Activated CD8-positive, alpha-beta memory T cell treated with anti-CD3 and anti-CD28 coated beads for 1 hour (primary cell): ENCODE measurements at places on chromosomes 4 and X.
A peak's percentile ranks its signal among the peaks of the same experiment; 100 is the strongest.

DNA sequence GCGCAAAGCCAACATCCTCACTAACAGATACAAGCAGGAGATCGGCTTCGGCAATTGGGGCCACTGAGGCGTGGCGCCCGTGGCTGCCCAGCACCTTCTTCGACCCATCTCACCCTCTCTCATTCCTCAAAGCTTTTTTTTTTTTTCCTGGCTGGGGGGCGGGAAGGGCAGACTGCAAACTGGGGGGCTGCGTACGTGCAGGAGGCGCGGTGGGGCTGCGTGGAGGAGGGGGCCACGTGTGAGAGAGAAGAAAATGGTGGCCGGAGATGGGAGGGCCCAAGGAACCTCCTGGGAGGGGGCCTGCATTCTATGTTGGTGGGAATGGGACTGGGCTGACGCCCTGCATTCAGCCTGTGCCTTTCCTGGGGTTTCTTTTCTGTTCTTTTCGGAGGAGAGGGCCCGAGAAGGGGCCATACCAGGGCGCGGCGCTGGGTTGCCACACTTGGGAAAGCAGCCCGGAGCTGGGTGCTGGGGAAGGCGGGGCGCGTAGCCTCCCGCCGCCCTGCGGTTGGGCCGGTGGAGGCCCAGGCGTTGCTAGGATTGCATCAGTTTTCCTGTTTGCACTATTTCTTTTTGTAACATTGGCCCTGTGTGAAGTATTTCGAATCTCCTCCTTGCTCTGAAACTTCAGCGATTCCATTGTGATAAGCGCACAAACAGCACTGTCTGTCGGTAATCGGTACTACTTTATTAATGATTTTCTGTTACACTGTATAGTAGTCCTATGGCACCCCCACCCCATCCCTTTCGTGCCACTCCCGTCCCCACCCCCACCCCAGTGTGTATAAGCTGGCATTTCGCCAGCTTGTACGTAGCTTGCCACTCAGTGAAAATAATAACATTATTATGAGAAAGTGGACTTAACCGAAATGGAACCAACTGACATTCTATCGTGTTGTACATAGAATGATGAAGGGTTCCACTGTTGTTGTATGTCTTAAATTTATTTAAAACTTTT, 4.5 kb downstream of the MID1IP1 start:
- DNase-seq: peak; percentile 46

GRCh38 chr4:139986106-139986505, 167.9 kb downstream of the MAML3 start:
- no peak for DNase-seq

- no peak for DNase-seq
Measured at GRCh38 chr4:177371461-177371860, 61.8 kb downstream of the NEIL3 start.

DNA sequence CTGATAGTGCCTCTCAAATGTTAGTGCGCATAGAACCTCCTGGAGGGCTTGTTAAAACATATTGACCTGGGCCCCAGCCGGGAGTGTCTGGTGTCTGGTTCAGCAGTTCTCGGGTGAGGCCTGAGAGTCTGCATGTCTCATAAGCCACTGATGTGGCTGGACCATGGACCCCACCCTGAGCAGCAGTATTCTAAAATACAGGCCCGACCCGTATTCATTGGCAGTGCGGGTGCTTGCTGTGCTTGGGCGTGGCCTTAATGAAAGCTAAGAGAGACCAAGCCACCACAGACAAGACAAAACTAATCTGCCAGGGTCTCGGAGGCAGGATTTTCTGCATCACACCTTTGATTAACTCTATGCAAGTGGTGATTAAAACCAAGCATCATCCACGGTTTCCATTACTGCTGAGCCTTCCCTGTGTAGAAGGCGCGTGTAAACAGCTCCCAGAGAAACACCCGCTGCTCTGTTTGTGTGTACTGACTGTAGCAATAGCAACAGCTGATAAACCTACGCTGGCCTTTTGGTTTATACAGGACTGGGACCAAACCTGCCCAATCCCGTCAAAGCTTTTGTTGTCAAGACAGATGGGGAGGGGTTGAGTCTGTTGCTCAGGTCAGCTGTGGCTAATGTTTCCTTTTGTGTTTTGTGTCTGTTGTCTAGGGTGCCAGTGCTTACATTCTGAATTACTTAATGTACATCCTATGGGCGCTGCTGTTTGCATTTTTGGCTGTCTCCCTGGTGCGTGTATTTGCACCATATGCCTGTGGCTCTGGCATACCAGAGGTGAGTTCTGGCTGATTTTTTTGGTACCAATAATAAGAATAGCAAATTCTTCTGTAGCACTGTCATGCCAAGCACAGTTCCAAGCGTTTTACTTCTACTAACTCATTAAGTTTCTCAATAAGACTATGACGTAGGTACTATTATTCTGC, 40.8 kb downstream of the CLCN4 start:
- DNase-seq: no peak

DNA sequence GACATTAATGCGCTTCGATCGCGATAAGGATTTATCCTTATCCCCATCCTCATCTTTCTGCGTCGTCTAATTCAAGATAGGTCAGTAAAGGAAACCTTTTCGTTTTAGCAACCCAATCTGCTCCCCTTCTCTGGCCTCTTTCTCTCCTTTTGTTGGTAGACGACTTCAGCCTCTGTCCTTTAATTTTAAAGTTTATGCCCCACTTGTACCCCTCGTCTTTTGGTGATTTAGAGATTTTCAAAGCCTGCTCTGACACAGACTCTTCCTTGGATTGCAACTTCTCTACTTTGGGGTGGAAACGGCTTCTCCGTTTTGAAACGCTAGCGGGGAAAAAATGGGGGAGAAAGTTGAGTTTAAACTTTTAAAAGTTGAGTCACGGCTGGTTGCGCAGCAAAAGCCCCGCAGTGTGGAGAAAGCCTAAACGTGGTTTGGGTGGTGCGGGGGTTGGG, 528 bp upstream of the FGF2 start:
- DNase-seq: no peak

GRCh38 chrX:10254739-10255138, 98.0 kb downstream of the CLCN4 start:
- no peak for DNase-seq

DNA sequence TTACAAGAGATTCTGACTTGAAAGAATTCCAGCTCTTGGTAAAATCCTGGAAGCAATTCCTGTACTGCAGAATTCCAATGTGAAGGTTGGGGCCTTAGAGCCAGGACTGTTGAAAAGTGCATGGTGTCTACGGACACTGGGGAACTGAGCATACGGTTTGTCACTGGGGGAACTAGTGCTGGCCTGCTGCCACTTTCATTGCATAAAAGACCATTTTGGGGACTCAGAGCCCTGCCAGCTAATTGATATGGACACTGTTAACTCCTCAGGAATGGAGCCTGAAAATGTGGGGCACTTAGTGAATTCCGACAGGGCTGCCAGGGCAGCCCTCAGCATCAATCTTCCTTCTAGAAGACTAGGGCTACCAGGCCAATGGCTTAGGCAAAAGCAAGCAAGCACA, 55.9 kb downstream of the AMOT start:
- no peak for DNase-seq

- DNase-seq: no peak
Measured at GRCh38 chrX:151206871-151207270, 30.5 kb downstream of the GPR50 start.

GRCh38 chrX:120468071-120468470, 1.0 kb downstream of the LAMP2 start:
- no peak for DNase-seq

GRCh38 chr4:73193155-73193554, 65.4 kb downstream of the ANKRD17 start:
- DNase-seq: no peak

GRCh38 chr4:137528673-137529072, 3.6 kb downstream of the PCDH18 start:
- DNase-seq: no peak

- DNase-seq: no peak
Measured at GRCh38 chrX:143940119-143940518, 56.2 kb downstream of the UBE2NL start.

- no peak for DNase-seq
Measured at GRCh38 chr4:77022560-77023179, 53.1 kb downstream of the CCNI start.

DNA sequence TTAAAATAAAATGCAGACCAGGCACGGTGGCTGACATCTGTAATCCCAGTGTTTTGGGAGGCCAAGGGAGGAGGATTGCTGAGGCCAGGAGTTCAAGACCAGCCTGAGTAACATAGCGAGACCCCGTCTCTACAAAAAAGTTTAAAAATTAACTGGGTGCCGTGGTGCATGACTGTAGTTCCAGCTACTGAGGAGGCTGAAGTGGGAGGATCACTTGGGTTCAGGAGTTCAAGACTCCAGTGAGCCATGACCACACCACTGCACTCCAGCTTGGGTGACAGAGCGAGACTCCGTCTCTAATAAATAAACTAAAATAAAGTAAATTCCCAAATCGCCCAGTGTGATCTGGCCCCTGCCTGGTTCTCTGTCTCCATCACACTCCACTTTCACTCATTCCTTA, 43.7 kb downstream of the TENM3 start:
- DNase-seq: no peak

DNA sequence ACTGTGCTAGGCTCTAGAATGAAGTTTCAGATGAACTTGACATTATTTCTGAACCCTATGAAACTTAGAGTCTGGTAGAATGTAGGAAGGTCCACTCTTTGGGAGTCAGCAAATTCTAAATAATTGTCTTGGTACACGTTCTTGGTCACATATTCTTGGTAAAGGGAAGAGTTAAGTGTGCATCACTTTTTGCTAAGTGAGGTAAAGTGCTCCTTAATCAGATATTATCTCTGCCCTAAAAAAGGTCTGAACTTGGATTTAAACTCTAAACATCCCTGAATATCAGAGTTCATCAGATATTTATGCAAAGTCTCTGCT, 7.2 kb downstream of the OCIAD2 start:
- no peak for DNase-seq

DNA sequence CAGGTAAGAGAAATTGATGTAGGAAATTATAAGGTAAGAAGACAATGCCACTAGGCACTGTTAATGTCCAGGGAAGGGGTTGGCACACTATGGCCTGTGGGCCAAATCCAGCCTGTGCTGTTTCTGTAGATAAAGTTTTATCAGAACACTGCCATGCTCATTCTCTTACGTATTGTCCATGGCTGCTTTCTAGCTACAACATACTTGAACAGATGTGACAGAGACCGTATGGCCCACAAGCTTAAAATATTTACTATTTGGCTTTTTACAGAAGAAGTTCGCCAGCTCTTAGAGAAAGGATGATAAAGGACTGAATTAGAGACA, 168.0 kb downstream of the CDS1 start:
- DNase-seq: no peak

GRCh38 chrX:133415276-133416105, at the start of gene GPC4:
GPC4 (minus strand) TSS chrX:133415489; CDS start chrX:133414965, 524 bp downstream.
- DNase-seq: no peak

- DNase-seq: no peak
Measured at GRCh38 chrX:39456894-39457604, 640.7 kb downstream of the BCOR start.

DNA sequence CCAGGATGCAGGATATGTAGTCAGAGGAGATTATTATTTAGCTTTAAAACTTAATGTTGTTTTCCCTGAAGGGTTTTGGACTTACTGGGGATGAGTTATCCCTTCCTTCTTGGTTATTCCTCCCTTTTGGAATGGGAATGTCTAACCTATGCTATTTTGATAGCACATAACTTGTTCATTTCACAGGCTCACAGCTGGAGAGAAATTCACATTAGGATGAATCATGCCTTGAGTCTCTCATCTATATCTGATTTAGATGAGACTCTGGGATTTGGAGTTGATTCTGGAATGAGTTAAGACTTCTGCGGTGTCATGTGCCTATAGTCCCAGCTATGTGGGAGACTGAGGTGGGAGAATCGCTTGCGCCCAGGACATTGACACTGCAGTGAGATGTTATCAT, 81.1 kb downstream of the ATP11C start:
- DNase-seq: no peak

DNA sequence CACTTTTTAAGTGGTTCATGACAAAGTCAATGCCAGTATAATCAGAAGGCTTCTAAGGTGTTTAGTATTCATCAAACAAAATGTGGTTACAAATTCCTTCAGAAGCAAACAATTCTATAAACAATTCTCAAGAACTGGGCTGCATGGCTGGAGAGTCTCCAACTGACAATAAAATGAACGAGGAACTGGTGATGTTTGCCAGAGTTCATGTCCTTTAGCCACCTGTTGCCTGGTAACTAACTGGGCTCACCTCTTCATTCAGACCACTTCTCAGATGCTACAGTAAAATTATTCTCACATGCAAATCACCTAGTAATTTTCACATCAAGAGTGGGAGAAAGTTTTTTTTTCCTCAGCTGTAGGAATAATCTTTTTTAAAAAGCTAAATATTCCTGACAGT, 53.3 kb downstream of the CAMK2D start:
- no peak for DNase-seq

GRCh38 chr4:13892739-13893105, 265.2 kb upstream of the BOD1L1 start:
- no peak for DNase-seq

GRCh38 chr4:18106620-18107019, 85.1 kb upstream of the LCORL start:
- DNase-seq: no peak

DNA sequence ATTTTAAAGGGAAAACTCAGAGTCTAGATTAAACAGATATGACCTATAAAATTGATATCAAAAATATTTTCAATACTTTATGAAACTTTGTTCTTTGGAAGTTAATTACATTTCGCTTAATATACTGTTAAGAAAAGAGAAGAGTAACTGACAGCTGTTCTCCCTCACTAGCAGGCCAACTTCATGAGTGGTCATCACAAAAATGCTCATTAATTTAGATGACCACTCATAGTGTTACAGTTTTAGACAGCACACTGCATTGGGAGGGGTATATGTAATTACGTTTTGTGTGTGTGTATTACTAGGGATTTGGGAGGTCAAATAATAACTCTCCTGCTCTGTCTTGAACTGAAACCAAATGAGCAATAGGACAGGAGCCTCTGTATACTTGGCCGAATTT, 80.2 kb upstream of the EDNRA start:
- no peak for DNase-seq
